ENCODE measurements at places on chromosomes 2 and 18.

GRCh38 chr2:218892693-218893348 is 12.2 kb downstream of the WNT10A start:
- DNase-seq = peak; percentile 76

GRCh38 chr2:144875290-144875969 is 355.5 kb upstream of the ZEB2 start:
- no peak for DNase-seq

DNA sequence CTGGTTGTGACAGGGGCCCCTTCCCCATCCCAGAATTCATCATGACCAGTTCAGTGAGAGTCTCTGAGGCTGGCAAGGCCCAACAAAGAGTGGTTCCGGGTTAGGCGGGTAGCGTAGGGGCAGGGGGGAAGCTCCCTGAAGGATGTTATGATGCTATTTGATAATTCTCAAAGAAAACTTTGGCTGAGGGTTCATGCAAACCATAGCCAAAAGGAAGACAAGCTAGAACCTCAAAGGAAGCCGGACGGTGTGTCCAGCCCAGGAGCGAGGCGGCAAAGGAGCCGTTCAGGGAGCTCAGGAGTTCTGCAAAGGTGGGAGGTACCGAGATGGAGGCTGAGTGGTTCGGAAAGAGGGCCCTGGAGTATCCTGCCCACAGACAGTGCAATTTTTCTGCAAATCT is 226.8 kb upstream of the RAB6C start:
- DNase-seq = peak; percentile 28

DNA sequence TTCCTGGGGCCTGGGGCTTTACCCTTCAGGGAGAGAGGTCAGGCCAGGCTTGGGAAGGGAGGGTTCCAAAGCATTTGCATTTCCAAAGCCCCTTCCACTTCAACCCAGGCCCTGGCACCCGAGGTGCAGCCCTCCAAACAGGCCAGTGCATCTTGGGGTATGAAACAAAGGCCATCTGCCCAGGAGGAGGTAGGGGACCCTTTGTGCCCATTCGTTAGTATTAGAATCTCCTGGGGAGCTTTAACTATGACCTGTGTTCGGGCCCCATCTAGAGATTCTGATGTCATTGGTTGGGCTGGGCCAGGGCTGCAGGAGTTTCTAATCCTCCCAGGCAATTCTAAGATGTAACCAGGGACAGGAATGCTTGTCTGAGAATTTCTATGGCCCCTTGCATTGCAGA is 73.6 kb downstream of the CIB4 start:
- DNase-seq = peak; percentile 28

DNA sequence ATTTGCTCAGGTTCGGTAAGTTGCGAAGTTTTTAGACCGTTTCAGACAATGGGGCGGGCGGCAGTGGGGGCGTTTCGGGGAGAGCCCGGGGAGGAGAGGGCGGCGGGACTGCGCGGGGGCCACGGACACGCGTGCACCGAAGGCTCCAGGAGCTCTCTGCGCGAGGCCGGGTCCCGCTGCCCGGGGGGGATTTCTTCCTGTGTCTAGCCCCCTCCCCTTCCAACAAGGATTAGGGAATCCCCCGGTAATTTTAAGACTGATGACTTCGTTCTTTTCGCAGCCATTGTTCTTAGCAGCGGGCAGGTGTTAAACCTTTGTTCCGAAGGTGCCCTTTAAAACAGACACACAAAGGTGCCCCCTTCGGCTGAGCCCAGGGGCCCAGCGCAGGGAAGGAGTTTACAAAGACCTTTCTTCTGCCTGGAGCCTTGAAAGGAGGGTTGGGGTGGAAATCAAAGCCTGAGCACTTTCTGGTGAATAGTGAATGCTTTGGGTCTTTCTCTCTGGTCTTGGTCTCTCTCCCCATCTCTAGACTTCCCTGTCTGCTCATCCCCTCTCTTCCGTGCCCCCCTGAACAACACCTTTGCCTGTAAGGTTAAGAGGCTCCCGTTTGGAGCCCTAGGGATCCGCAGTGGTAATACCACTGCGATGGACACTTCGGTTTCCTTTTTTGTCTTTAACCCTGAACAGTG is 2.1 kb downstream of the TRIB2 start:
- DNase-seq = no peak

DNA sequence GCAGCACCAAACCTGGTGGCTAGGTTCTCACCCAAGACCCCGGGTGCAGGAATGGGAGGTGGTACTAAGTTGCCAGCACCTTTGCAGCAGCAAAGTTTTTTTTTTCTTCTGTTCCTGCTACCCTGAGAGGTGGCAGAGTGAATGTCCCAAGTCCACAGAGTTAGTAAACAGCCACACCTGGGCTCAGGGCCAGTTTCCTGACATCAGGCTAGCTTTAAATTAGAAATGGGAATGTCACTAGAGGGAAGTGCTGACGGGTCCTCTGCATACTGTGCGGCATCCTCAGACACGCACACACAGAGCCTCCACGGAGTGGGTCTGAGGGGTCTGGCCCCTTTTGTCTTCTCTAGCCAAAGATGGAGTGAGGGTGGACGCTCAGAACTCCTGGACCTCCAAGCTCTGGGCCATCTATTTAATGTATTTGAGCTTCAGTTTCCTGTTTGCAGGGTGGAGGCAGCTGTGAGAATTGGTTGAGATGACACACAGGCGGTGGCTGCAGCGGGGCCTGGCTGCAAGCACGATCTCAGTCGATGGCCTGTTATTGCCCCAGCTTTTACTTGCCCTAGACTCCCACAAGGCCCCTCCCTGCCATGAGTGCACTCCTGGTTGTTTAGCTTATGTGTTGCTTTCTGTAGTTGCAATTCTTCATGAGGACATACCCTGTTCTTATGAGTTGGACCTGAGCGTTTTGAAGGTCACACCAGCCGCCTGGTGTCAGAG is 751.4 kb upstream of the HS6ST1 start:
- DNase-seq = no peak

- no peak for DNase-seq
These were observed 38.4 kb downstream of the ABCB11 start for GRCh38 chr2:168992591-168993349.

- no peak for DNase-seq
These were observed 12.7 kb downstream of the FAM110C start for GRCh38 chr2:33620-34019.

GRCh38 chr18:75455249-75456198 is 28.0 kb upstream of the SMIM21 start:
- no peak for DNase-seq

DNA sequence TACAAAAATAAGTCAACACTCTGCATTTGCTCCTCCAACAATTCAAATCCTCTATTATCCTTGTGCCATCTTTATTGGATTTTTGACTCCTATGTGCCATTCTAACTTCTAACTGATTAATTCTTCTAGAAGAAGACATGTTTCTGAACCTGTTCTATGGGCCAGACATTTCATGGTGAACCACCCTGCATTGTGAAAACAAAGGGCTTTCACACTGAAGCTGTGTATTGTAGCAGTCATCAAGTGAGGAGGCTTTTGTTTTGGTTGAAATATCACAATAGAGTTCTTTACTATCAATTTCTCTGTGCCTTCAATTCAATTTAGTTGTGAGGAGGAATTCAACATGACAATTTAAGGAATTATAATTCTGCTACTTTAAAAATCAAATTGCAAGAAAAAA is 357.9 kb downstream of the PLCL1 start:
- no peak for DNase-seq

DNA sequence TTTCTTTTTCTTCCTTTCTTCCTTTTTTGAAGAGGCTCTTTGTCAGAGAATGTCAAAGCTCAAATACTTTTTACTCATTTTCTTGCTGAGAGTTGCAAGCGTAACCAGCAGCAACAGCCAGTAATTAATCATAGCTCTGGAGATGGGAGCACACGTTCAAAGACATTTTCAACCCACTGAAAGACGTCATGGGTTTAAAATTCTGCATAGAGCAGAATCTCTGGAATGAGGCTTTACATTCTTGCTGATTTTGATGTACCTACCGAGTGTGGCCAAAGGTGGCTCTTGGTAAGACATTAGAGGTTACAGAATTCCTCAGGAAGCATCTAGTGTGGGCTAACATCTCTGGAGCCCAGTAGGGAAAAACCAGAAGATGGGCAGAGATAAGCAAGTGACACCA is 292.5 kb downstream of the MTX2 start:
- no peak for DNase-seq

DNA sequence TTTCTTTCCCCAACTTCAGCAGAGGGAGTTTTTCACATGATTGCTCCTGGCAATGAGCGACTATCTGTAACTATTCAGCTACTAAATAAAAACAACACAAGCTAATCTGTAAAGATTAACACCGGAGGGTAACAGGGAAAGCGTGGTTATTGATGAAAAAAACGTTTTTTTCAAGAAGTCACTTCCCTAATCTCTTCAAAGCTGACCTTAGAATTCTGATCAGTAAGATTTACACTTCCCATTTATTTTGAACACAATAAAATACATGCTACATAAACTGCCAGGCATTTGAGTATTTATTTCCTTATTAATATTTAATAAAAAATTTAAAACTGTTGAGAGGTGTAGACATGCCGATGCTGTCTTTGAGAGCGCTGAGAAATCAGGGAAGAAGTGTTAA is 207.4 kb upstream of the HDAC4 start:
- no peak for DNase-seq

GRCh38 chr18:11944252-11944651 is 36.1 kb upstream of the MPPE1 start:
- no peak for DNase-seq

GRCh38 chr2:165698444-165698884 is 95.6 kb downstream of the GALNT3 start:
- DNase-seq = peak; percentile 69

DNA sequence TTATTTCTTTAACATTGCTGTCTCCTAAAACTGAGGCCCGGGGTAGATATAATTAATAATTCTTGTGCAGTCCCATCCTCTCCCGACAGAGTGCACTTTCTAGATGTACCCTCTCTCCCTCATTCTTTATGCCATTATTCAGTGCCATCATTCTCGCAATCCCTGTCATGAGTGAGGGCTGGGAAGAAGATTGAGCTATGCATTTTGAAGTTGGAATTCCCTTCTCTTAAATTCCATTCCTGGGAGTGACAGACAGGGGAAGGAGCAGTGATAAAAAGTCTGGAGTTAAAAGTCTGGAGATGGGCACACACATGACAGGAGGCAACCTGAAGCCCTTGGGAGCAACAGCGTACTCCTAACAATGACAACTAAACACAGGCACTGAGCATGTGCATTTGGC is 2.6 kb upstream of the KCNE4 start:
- DNase-seq = no peak

DNA sequence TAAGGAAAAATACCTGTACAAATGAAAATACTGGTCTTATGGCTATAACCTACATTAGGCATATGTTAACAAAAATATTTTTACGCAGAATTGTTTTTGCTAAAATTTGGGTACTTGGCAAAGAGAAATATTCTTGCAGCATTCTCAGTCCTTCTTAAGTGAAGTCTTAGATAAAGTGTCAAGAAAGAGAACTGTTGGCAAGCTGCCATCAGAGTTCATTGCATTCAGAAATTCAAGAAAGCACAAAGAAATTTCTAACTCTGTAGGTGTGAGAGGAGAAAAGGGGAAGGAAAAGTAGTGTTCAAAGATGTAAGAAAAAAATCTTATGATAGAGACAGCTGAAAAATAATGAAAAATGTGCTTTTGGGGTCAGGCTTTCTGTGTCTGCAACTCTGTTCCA is 86.7 kb downstream of the IRS1 start:
- no peak for DNase-seq
